Left lobe of liver (tissue), 2 donors: ENCODE measurements at places on chromosomes 1 and 21.

GRCh38 chr1:164602101-164602422 lies 43.1 kb downstream of the PBX1 start:
- no peak for DNase-seq

DNA sequence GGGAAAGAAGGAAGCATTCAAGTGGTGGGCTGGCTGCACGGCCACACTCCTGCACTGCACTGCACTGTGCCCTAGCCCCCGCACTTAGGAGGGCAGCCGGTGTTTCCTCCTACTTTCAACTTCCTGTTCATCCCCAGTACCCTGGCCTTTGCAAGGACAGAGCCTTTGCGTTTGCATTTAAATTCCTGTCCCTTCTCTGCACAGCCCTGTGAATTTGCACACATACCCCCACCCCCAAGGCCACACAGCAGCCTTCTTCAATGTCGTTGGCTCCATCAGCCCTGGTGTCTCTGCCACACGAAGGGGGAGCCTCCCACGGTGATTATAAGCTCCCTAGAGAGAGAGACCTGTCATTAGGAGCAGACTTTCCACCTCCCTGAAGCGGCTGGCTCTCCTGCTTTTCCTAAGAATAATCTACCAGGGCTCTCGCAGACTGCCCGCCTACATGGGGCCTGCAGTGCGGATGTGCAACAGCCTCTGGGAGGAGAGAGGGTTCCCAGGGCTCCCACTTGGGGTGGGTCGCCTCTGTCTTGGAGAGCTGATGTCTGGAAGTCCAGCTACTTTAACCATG lies 13.2 kb upstream of the SLC45A3 start:
- DNase-seq: no peak

GRCh38 chr1:186099336-186100104 lies 275.5 kb downstream of the TPR start:
- DNase-seq: no peak

DNA sequence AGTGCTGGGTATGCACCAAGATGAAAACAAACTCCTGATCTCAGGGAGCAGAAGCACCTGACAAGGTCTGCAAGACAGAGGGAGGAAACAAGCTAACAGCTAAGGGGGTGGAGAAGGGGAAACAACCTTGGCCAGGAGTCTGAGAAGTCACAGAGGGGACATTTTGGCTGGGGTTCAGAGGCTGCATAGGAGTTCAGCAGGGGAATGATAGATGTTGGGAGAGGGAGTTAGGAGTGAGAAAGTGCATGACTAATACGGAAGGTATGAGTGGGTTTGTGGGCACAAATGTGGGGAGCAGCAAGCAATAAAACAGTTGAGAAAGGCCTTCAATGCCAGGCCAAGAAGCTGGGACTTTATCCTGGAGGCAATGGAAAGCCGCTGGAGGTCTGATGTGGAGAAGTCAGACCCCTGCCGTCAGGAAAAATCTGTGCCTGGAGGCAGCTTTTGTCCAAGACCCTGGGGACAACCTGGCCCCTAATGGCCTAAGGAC lies 16.4 kb downstream of the EPHA2 start:
- DNase-seq: no peak

GRCh38 chr1:101165954-101166353 lies 70.9 kb upstream of the S1PR1 start:
- DNase-seq: no peak
